ENCODE measurements at places on chromosomes 13 and 19.

DNA sequence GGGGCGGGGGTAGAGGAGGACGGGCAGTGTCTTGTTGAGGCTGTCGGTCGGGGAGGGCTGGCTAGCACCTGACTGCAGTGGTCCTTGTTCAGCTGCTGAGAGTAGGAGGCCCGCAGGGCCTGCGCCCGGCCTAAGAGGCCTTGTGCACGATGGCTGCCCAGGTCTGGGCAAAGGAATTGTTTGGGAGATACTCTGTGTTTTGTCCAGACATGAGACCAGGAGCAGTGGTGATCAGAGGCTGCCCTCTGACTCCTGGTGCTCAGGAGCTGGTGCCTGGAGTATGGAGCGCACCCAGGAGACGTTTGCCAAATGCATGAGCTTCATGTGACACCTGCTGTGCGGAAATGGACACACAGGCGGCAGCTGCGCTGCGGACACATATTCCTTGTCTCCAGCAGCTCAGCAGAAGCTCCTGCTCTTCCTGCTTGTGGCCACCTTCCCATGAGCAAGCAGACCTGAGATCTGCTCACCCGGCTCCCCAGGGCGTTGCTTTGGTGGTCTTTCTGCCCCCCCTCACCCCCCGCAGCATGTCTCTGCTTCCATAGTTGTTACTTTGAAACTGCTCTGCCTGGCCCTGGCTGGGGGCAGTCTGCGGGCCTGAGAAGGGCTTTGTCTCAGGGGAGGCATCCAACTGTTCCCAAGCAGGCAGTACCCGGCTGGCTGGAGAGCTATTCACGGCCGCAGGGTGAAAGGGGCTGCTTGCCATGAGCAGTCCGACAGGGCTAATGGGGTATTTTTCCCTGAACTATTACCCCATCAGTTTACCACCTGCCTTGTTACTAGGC is 163.9 kb downstream of the TEX29 start:
- DNase-seq: no peak

- DNase-seq: peak; percentile 93
Observed at GRCh38 chr19:41958367-41959055, 610 bp downstream of the RABAC1 start.

GRCh38 chr13:94515911-94516310 is 36.4 kb upstream of the DCT start:
- no peak for DNase-seq

DNA sequence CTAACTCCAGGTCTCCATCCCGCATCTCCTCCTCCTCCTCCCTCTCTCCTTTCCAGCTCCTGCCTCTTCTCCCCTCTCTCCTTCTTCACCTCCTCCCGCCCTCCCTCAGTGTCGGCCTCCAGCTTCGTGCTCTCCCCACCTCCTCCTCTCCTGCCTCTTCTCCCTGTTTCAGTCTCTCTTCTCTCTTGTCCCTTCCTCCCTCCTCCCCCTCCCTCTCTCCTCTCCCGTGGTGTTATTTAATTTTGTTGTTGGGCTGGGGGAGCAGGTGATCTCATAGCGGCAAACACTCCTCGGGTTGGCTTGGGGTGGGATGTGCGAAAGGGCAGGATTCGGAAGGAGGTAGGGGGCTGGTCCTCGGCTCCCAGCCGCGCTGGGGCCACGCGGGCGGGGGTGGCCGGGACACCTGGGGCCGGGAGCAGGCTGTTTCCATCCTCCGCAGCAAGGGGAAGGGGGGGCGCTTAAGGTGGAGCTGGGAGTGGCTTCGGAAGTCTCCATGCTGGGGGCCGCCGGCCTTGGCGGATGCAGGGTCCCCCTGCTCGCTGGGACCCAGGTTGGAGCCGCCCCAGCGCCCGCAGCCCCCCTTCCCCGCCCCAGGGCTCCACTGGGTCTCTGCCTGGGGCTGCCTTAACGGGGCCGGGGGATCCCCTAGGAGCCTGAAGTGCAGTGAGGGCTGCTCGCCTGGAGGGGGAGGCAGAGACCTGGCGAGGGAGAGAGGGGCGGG is at the start of gene CA11:
Gene CA11 (minus strand): TSS at position 187 of the 721 bp plus-strand sequence. CDS start 555 bp downstream, outside the sequence.
- peak; percentile 92 for DNase-seq

- DNase-seq: no peak
Observed at GRCh38 chr13:97387890-97388289, 46.1 kb upstream of the RAP2A start.

- DNase-seq: no peak
Observed at GRCh38 chr13:21501686-21502085, 42.6 kb upstream of the ZDHHC20 start.

DNA sequence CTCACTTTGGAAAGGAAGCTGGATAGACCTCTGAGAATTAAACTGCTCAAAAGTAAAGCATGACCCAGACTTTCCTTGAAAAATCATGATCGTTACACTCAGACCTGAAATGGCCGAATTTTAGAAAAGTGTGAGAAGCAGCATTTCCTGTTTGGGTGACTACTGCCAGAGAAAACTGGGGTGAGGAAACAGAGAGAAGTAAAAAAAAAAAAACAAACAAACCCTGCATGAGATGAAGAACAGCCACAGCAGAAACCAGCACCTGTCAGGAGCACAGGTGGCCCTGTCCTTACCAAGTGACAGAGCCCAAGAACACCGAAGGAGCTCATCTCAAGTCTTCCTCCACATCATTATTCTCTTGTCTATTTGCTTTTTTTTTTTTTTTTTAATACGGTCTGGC is 12.0 kb upstream of the ADPRHL1 start:
- DNase-seq: no peak

DNA sequence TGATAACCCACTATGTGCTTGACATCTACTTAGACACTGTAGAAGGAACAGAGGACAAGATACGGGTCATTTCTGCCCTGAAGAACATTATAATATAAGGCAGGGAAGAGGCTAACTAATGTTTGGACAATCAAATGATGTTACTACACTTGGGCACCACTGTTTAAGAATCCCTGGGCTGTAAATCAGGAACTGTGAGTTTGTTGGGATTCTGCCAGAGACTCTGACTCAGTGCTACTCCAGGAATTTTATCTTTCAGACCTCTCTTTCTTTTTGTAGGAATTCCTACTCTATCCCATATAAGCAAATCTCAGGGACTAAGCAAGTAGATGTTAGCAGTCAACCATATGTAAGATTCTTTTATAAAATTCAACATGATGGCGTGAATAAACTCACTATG is 3.1 kb upstream of the ZNF471 start:
- DNase-seq: no peak

- DNase-seq: no peak
Observed at GRCh38 chr19:37333457-37333856, 37.4 kb upstream of the ZNF527 start.

- DNase-seq: no peak
Observed at GRCh38 chr13:21079761-21080592, 18.6 kb upstream of the LATS2 start.

DNA sequence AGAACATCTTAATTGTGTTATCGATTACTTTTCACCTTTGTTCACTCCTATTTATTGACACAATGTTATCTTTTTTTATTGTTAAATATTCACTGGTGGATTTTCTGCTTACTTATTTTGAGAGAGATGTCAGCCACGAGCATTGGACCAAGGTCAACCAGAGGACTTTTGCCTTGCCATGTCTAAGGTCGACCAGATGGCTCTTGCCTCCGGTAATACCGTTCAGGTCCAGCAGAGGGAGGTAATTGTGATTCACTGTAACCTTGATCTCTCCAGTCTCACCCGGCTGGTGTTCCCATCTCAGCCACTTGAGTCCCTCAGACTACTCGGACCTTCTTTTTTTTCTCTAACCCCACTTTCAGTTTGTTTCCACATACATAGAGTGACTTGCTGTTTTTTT is 1438.1 kb downstream of the UQCRFS1 start:
- DNase-seq: peak; percentile 30

GRCh38 chr13:100506154-100506553 is 82.4 kb downstream of the GGACT start:
- DNase-seq: peak; percentile 56
